ENCODE measurements at places on chromosomes 16 and 17. TPM values are rescaled to one million over a fixed set of nuclear protein-coding genes. Genes with fewer than 3 reads are reported as not detected.

DNA sequence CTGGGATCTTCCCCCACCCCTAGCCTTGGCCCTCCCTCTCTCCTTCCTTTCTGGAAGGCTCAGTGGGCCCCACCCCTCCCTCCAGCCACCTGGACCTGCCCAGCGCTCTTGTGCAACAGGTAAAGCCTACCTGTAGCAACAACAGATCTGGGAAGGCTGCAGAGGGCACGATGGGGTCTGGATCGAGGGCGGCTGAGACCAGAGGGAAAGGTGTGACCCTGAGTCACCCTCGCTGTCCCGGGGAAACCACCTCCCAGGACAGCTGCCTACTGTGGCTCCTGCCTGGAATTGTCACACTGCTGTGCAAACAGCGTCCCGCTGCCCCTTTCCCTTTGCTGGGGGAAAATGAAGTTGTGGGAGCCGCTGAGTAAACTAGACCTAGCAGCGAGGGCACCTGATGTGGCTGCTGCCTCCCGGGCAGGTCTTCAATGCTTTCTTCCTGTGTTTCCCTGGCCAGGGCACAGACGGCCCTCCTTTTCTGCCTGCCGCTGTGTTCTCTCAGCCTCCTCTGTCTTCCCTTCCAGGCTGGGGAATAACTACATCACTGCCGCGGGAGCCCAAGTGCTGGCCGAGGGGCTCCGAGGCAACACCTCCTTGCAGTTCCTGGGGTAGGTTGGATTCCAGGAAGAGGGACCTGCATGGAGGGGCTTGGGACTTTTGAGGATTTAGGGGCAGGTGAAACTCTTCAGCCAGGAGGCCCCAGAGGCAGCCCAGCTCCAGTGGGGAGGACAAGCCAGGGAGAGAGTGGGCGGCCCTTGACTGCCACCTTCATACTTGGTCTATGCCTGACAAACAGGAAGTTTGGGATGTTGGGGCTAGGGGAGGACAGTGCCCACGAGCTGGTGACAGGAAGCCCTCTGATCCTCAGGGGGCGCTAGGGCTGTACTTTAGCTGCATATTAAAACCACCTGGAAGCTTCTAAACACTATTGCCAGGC lies 22.2 kb upstream of the CYLD start:
- DNase-seq = peak; percentile 70

GRCh38 chr16:47493381-47494337 lies 32.5 kb downstream of the PHKB start:
- DNase-seq = no peak

DNA sequence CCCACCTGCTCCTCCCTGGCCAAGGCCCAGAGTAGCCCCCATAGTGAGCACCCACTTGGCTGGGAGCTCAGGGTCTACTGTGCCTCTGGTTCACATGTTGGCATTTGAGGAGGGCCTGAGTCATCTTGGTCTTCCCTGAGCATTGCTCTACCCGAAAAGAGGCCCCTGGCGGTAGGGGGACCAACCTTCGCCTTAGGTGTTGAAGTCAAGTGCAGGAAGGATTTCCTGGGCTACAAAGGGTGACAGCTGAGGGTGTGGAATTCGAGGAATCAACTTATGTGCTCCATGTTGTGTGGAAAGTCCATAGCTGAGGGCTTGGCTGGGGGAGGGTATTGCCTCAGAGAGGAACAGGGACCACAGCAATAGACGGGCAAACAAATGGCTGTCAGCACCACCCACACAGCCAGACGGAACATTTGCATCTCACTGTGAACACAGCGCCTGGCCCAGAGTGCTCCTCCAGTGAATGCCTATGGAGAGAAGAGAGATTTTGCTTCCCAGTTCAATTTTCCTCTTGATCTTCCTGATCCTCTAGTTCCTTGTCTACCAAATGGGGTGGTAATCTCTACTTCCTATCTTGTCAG lies 35.6 kb upstream of the NGFR start:
- DNase-seq = no peak

Gene KRTAP4-6
- total RNA-seq = not detected

Gene KRTAP16-1
- not detected for total RNA-seq

- no peak for DNase-seq
These were observed 10.7 kb downstream of the PROCA1 start for GRCh38 chr17:28700830-28701492.

- DNase-seq = no peak
These were observed 91.2 kb upstream of the CREBBP start for GRCh38 chr16:3971706-3972105.

GRCh38 chr17:12229335-12229734 lies 208.7 kb downstream of the MAP2K4 start:
- no peak for DNase-seq

DNA sequence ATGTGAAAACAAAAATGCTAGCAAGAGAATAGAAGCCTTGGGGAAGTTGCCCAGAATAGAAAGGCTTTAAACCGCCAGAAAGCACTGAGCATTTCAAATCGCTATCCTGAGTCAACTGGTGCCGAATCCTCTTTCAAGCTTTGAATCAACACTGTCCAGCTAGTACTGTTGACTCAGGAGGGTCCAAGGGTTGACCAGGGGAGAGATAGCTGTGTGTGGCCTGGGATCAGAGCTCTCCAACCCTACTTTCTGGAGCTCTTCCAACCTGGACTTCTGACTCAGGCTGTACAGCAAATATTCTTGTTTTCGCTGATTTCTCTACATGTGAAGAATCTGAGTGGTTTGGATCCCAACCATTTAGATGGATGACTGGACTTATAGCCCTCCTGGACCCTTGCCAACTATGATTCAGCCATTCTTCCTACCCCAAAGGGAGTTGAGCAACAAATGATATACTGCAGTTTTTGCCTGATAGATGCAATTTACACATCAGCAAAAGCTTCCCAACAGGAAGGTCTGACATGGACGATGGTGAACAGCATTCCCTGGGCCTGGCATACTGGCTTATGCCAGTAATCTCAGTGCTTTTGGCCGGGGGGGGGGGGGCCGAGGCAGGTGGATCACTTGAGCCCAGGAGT lies 154.0 kb upstream of the SDK2 start:
- DNase-seq = peak; percentile 93

GRCh38 chr17:49567871-49568694 lies 7.6 kb upstream of the NXPH3 start:
- peak; percentile 90 for DNase-seq

GRCh38 chr16:13030769-13031168 lies 129.4 kb downstream of the SHISA9 start:
- no peak for DNase-seq

Gene KCNG4
- total RNA-seq = not detected

Gene CA4
- 1.2 TPM for total RNA-seq

Gene TIMP2
- 63.3 TPM for total RNA-seq

Gene HS3ST3A1
- total RNA-seq = 2.0 TPM

- DNase-seq = peak; percentile 91
These were observed 1.2 kb downstream of the HCRT start for GRCh38 chr17:42183741-42184711.

- DNase-seq = peak; percentile 29
These were observed 41.3 kb downstream of the GPRC5B start for GRCh38 chr16:19843371-19843770.

Data from hepatocyte (in vitro differentiated cells).